ENCODE measurements at places on chromosomes 16 and 17. TPM values are rescaled to one million over a fixed set of nuclear protein-coding genes. Genes with fewer than 3 reads are reported as not detected.

Gene HID1
- total RNA-seq = 8.2 TPM

Gene PRR15L
- not detected for total RNA-seq

Gene FMNL1
- total RNA-seq = 41.7 TPM

Gene CLEC18C
- 0.30 TPM for total RNA-seq

Gene SDR42E2
- total RNA-seq = not detected

Gene GUCY2D
- not detected for total RNA-seq

Gene CA7
- not detected for total RNA-seq

Gene WNK4
- total RNA-seq = 0.64 TPM

Gene BICDL2
- total RNA-seq = not detected

Gene ANKFN1
- 0.52 TPM for total RNA-seq

Gene DNAH2
- not detected for total RNA-seq

Gene ARL2BP
- total RNA-seq = 111 TPM

Gene SP6
- total RNA-seq = 0.02 TPM

Gene INPP5K
- total RNA-seq = 20.0 TPM

Gene C17orf75
- total RNA-seq = 49.7 TPM

Gene PYY
- not detected for total RNA-seq

Gene TMC5
- 0.43 TPM for total RNA-seq

Gene PHF23
- 32.5 TPM for total RNA-seq

Gene METTL2A
- 37.6 TPM for total RNA-seq

Gene FOXC2
- total RNA-seq = not detected

Gene TMC7
- 5.6 TPM for total RNA-seq

Gene TLCD1
- total RNA-seq = 32.4 TPM

Gene CHST6
- 0.81 TPM for total RNA-seq

Gene DOC2B
- 30.6 TPM for total RNA-seq

Gene KRT40
- total RNA-seq = not detected

Gene NOL3
- total RNA-seq = 68.2 TPM

Gene FBXO39
- not detected for total RNA-seq

Gene GCGR
- 0.40 TPM for total RNA-seq

Gene FXR2
- total RNA-seq = 72.6 TPM

Gene TMEM235
- total RNA-seq = not detected

Gene KCTD2
- total RNA-seq = 28.0 TPM

Gene IL21R
- total RNA-seq = not detected

Gene C16orf92
- not detected for total RNA-seq

Gene KRTAP1-1
- not detected for total RNA-seq

Gene HOXB3
- 1.4 TPM for total RNA-seq

Gene DPEP1
- 0.17 TPM for total RNA-seq

Gene RNF222
- not detected for total RNA-seq

Gene KCNJ12
- 4.3 TPM for total RNA-seq

Gene SCNN1B
- total RNA-seq = not detected

Gene RHBDL3
- total RNA-seq = 0.25 TPM

Gene WIPF2
- total RNA-seq = 14.2 TPM

Data from NCI-H460 (cell line).